ENCODE measurements at places on chromosomes 16 and 17.

DNA sequence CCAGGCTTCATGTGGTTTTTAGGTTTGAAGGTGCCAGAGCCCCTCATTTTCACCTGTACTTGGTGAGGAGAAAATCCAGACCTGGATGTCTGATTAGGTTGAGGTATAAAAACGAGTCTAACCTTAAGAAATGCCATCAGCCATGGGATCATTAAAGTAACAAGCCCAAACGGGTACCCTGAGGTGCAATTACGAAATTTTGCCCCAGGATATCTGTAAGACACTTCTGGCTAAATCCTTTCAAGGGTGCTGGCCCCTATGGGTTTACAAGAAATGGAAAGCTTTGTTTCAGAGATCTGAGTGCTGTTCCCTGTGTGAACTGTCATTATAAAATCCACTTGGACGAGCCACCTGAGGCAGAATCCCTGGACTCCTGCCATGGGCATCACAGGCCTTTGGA lies 19.8 kb downstream of the ADAT1 start:
- no peak for DNase-seq

- peak; percentile 55 for DNase-seq
These were observed 548 bp downstream of the HAGH start for GRCh38 chr16:1825864-1826690.

DNA sequence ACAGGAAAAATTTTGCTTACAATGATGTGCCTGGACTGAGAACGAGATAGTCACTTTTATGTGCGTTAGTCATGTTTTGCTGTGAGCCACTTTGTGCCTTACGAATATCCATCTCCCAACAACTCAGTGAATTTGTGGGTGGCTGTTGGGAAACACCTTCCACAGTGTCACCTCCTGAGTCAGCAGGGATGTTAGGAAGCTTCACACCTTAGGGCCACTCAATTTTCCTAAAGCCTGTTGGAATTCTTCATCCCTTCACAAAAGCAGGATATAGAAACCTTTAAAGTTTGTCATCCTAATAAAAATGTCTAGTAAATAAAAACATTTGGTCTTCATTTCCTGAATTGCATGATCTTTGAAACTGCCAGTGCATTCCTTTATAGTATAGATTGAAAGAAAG lies 4.3 kb upstream of the KRTAP3-1 start:
- no peak for DNase-seq

GRCh38 chr16:88287219-88287618 lies 95.5 kb upstream of the ZNF469 start:
- DNase-seq = no peak

DNA sequence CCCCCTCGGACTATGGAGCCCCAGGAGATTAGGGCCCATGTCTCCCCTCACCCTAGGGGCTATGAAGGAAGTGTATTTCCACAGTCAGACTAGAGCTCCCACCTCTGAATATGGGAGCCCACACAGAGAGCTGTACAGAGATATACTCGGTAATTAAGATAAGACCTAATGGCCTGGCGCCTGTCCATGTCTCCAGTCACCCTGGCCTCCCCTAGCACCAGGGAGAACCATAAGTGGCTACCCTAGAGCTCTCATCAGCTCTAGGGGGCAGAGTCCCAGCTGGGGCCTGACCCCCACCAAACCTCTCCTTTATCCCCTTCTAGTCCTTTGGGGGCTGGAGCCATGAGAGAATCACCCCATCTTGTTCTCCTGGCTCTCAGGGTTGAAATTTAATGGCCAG lies 2.4 kb downstream of the TMEM101 start:
- DNase-seq = no peak

- no peak for DNase-seq
These were observed 6.7 kb upstream of the PHKG2 start for GRCh38 chr16:30741461-30741914.

GRCh38 chr16:49542391-49542891 lies 168.8 kb downstream of the C16orf78 start:
- no peak for DNase-seq

DNA sequence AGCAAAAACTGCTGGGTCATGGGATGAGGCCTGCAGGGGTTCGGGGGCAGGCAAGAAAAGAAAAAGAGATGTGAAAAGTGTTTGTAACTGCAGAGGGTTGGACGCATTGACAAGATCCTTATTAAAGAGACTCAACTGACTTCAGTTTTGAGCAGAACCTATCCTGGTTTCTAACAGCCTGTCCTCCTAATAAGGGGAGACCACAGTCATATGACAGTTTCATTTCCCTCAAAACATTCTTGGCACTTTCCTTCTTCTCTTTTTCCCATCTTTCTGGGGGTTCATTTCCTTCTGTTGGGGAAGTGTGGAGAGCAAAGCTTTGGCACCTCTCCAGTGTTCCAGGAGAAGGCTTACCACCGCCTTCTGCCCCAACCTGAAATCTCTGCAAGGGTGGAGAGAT lies 118.5 kb downstream of the MAF start:
- DNase-seq = no peak

- DNase-seq = no peak
These were observed 23.7 kb downstream of the TMEM235 start for GRCh38 chr17:78255029-78255656.

- no peak for DNase-seq
These were observed 7.0 kb upstream of the ARHGAP23 start for GRCh38 chr17:38421171-38421841.

GRCh38 chr17:22138861-22139469 lies 446.6 kb downstream of the KCNJ18 start:
- no peak for DNase-seq

- no peak for DNase-seq
These were observed 6.7 kb downstream of the ERI2 start for GRCh38 chr16:20799599-20799998.

GRCh38 chr16:30903002-30903401 lies 6.6 kb downstream of the CTF1 start:
- no peak for DNase-seq

- no peak for DNase-seq
These were observed 39.3 kb downstream of the TNFRSF13B start for GRCh38 chr17:16932611-16933010.
